NCI-H2107 (cell line): ENCODE measurements at places on chromosomes 2 and 18.
A peak's percentile ranks its signal among the peaks of the same experiment; 100 is the strongest.

GRCh38 chr2:185658750-185659149 is 79.9 kb upstream of the FSIP2 start:
- DNase-seq, result no peak

DNA sequence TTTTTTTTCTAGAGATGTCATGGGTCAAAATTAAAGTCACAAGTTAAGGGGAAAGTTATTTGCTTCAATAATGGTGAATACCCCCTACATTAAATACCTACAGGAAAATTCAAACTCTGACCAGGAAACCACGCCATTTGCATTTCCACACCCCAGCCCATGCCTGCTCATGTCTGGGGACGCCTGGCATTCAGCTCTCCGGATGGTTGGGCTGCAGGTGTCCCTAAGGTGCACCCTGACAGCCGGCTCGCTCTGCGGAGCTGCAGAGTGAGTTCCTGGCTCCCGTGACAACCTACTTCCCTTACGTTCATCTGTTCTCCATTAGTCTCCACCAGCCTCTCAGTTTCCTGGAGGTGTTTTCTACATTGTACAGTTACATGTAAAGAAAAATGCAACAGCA is 122.7 kb upstream of the RIOK3 start:
- DNase-seq, result no peak

- no peak for DNase-seq
These were observed 1467.4 kb upstream of the NXPH2 start for GRCh38 chr2:140247451-140248195.

GRCh38 chr18:35158728-35159450 is 81.9 kb upstream of the ZNF397 start:
- no peak for DNase-seq

- DNase-seq, result no peak
These were observed 589 bp upstream of the SGPP2 start for GRCh38 chr2:222423632-222424275.

DNA sequence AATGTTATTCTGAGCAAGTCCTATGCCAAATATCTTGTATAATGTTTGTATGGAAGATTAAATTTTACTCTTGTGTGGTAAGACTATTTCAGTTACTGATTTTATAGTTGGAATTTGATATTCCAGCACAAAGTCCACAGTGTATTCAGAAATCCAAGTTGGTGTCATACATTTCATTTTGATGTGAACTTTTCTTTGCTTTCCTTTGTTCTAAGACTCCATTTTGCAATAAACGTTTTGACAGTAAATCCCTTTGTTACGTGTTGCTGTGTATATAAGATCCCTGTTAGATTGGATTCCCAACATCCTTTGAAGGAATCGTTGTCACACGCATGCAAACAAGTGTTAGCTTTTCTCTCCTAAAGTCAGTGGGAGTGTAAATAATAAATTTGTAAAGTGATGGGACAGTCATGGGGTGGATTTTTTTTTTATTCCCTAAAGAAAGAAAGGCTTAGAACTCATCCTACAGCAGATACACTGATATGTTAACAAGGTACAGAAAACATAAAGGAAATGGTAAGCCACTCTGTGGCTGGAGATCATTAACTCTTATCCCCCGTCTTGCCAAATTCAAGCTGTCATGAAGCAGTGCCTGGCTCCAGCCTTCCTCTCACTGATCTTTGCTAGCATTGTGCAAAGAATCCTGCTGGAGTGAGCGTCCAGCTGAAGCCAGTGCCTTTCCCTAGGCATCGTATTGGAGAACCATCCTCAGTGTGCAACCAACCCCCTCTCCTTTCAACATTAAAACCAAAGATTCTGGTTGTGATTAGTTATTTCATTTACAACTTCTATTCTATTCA is 127.6 kb upstream of the CDCA7 start:
- no peak for DNase-seq

GRCh38 chr2:183718246-183718645 is 594.0 kb downstream of the NUP35 start:
- DNase-seq, result no peak

DNA sequence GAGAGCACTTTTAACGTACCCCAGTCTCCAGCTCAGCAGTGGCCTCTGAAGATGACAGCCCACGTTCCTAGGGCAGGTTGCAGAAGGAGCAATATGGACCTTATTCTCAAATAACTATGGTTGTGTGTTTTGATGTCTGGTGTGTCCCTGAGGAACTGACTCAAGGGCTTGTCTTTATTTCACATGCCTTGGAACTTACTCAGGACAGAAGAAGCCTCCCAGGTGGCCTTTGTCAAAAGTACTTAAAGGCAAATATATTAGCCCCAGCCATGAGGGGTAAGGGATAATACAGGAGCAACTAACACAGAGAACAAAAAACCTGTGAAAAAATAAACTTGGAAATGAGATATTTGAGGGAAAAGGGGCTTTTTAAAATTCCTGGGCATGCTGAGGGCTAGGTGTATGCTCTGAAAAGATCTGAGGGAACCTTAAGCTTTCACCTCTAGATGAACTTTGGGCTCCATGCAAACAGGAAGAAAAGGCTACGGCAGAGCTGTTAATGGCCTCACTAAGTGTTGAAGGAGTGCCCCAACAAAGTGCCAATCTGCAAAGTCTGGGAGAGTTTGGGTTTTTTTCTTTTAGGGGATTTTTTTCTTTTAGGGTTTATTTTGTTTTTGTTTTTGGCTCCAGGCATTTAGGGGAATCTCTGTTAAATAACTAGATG is 40.3 kb downstream of the SRBD1 start:
- no peak for DNase-seq

DNA sequence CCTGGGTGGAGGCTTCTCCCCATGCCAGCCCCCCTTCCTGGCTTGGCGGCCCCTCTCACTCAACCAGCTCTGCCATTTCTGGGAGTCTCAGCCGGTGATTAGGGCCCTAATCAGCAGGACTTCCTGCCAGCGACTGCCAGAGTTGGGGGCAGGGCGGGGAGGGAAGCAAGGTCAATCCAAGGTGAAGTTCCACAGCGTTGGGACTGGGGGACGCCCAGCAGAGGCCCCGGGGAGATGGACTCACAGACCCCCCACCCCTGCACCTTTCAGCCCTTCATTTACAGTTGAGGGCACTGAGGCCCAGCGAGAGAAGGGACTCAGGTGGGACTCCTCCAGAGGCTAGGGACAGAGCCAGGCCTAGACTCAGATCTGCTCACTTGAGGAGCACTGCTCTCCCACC is 65.3 kb downstream of the TNS1 start:
- DNase-seq, result no peak

DNA sequence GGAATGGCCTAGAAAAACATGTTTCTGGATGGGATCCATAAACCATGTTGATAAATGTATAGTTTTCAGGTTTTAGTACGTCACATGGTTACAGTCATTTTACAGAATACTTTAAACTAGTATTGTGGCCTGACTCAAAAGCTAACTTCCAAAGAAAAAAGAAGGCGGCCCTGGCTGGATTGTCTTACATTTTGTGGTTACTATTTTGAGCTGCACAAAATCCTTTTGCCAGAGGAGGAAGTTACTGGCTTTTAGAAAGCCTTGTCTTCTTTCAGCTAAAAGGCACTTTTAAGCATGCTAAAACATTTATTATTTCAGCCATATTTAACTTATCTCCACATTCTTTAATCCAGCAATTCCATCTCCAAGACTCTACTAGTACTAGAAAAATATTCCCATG is 227.9 kb downstream of the CDH2 start:
- DNase-seq, result no peak

DNA sequence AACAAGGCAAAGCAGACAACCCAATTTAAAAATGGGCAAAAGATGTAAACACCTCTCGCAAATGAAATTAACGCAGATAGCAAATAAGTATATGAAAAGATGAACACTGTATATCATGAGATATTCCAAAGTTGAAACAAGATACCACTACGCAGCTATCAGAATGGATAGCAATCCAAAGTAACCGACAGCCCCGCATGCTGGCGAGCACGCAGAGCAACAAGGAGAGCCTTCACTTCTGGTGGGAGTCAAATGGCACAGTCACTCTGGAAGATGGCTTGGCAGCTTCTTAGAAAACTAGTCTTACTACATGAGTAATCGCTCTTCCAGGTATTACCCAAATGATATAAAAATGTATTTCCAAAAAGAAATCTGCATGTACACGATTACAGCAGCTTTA is 1.4 kb downstream of the NDUFA10 start:
- no peak for DNase-seq

- no peak for DNase-seq
These were observed 334.3 kb upstream of the VWC2L start for GRCh38 chr2:214076527-214076926.

DNA sequence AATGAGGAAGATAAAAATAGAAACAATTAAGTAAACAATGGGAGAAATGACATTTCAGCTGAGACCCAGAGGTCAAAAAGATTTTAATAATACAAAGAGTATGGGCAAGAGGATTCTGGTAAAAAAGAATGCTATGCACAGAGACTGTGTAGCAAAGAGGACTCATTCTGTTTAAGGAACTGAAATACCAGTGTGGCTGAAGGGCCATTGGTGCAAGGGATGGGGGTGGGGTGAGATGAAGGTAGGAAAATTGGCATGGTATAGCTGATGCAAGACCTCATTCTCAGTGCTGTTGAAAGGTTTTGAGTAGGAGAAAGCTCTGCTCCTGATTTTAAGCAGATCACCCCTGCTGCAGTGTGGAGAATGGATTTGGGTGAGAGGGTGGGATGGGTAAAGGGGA is 10.8 kb downstream of the GALNT1 start:
- no peak for DNase-seq

DNA sequence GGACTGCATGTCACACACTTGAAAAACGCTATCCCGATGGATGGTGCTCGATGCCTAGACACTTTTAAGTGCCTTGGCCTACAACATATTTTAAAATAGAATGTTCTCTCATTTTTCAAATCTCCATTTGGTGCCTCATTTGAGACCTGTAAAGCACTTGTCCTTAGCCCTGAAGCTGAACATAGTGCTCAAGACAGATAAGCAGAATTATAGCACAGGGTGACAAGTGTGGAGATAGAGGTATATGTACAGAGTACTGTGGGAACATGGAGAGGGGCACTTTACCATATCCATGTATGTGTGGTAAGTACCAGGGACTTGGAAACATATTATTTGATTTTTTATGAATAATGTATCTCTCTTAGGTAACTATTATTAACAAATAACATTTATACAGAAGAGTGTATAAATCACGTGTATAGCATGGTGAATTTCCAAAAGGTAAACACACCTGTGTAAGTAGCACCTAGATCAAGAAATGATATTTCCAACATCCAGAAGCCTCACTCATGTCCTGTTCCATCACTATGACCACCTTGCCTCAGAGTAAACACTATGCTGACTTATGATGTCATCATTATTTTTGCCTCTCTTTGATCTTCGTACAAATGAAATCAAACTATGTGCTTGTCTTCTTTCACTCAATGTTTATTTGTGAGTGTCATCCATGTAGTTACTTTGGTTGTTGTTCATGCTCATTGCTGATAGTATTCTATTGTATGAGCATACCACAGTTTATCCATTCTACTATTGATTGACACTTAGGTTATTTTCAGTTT is 103.6 kb downstream of the BABAM2 start:
- no peak for DNase-seq

DNA sequence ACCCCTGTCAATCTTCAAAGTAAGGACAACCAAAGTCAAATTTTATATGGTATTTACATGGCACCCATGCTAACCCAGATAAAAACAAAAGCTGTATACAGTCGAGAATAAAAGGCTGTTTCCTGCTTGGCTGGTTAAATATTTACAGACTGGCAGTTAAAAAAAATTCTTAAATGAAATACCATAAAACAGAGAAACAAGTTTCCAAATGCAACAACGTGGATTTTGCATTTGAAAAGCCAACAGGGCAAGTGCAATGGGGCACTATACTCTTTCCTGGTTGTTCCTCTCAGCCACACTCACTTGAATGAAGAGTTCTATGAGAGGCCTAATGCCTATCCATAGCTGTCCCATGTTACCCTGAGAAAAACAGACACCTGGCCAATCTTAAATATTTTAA is 6.1 kb upstream of the NR4A2 start:
- DNase-seq, result no peak

DNA sequence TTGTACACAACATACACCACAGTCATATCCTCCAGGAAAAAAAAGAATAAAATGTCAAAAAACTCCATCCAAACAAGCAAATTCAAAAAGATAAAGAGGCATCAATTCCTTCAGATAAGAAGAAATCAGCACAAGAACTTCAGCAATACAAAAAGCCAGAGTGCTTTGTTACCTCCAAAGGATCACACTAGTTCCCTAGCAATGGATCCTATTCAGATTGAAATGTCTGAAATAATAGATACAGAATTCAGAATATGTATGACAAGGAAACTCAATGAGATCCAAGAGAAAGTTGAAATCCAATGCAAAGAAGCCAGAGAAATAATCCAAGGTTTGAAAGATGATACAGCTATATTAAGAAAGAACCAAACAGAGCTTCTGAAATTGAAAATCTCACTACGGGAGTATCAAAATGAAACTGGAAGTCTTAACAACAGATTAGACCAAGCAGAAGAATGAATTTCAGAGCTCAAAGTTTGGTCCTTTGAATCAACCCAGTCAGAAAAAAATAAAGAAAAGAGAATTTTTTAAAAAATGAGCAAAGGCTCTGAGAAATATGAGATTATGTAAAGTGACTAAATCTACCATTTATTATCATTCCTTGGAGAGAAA is 80.6 kb downstream of the TRABD2A start:
- DNase-seq, result no peak

DNA sequence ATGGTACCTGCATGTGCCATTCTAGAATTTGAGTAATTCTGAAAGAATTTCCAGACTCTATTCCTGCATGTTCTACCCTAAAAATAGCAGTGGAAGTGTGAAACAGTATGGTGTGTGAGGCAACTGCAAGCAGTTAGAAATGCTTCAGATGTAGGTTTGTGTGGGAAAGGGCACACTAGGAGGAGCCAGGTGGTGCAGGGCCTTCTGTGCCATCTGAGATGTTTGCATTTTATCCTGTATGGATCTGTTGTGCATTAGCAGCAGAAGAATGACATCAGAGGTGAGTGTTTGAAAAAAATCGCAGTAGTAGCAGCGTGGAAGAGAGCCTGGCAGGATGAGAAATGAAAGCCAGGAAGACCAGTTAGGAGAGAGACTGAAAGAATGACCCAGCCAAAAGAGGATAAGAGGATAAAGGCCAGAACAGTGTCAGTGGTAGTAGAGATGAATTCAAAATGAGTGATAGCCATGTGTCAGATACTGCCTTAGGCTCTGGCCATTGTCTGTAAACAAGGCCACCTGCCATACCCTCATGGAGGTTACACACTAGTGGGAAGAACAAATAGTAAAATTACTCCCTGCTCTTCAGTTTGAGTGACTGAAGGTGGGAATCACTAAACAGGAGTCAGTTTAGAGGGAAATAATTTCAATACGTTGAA is 142.2 kb downstream of the PKP4 start:
- peak; percentile 8 for DNase-seq

GRCh38 chr18:75391279-75392225 is 36.0 kb downstream of the SMIM21 start:
- DNase-seq, result no peak

DNA sequence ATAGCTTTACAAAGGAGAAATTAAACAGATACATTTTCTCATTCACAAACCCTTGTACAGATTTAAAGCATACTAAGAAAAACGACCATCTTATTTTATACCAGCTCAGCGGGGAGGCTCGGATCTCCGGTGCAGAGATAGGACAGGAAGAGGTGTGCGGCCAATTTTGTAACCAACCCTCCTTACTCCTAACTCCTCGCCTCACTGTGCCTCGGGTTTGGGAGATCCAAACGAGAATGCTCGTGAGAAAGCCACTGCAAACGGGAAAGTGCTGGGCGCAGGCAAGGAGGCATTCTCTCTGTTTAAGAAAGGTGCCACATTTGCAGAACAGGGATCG is 1.2 kb downstream of the KDSR start:
- DNase-seq, result no peak

GRCh38 chr2:54164106-54164505 is 48.7 kb downstream of the ACYP2 start:
- DNase-seq, result no peak
